ENCODE measurements at places on chromosomes 7 and 10.

DNA sequence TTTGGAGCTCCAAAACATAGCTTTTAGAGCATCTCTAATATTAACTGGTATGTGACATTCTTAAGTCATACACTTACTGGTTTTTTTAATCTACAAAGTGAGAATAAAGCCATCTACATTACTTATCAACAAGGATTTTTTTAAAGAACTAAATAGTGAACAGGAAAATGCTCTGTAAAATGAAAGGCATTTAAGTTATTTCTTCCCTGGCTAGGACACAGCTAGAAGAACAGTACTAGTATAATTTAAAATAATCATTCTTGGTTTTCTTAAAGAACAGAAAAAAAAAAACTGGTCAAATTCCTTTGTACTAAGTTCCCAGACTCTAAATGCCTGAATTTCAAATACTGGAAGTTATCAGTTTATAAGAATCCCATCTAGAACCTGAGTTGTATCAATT is 139.5 kb downstream of the SRPK2 start:
- no peak for DNase-seq
- H3K36me3 ChIP-seq = no peaks in the 10 kb centered on the region
- no peaks in the 10 kb centered on the region for H3K27me3 ChIP-seq
- H3K4me1 ChIP-seq = no peaks in the 10 kb centered on the region
- H3K27ac ChIP-seq = no peak overlapping the region

DNA sequence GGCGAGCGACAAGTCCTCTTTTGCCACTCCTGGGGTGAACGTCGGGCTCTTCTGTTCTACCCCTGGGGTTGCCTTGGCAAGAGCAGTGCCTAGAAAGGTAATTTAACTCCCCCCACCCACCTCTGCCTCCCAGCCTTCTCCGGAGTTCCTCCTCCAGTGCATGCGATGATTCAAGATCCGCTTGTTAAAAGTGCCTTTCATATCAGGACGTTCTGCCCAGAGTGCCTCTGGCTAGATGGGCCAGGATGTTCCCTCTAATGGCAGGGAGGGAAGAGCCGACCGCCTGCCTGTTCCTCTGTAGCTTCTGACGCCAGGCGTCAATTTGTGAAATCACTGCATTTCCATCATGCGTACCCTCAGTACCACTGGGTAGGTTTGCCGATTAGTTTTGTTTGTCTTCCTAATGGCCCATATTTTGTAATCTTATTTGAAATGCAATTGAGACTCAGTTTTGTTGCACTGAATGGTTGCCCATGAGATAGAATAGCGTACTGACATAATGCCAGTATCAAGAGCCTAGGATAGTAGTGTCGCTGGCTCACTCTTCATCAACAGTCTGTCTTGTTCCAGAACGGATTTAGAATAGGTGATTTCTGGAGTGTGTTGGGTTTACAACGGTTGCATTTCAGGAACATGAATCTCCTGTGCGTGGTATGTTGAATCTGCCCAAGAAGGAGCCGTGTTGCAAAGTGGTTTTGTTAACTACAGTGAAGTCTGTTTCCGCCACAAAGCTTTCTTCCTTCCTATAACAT is 13.5 kb downstream of the ECHDC3 start:
- peaks cover 36% of the 10 kb centered on the region for H3K4me1 ChIP-seq
- DNase-seq = no peak
- H3K36me3 ChIP-seq = peaks cover 34% of the 10 kb centered on the region
- no peaks in the 10 kb centered on the region for H3K27me3 ChIP-seq
- H3K4me3 ChIP-seq = no peak overlapping the region

- no peaks in the 10 kb centered on the region for H3K36me3 ChIP-seq
- H3K4me3 ChIP-seq = no peak overlapping the region
- no peaks in the 10 kb centered on the region for H3K4me1 ChIP-seq
- no peak overlapping the region for H3K27ac ChIP-seq
- DNase-seq = no peak
- no peaks in the 10 kb centered on the region for H3K27me3 ChIP-seq
Observed at GRCh38 chr7:52283335-52283734, 752.1 kb upstream of the POM121L12 start.

GRCh38 chr7:129550693-129551360 is 48.5 kb downstream of the SMKR1 start:
- no peaks in the 10 kb centered on the region for H3K4me1 ChIP-seq
- no peak overlapping the region for H3K27ac ChIP-seq
- H3K27me3 ChIP-seq = no peaks in the 10 kb centered on the region
- H3K4me3 ChIP-seq = no peak overlapping the region
- DNase-seq = no peak
- H3K36me3 ChIP-seq = no peaks in the 10 kb centered on the region
